ENCODE measurements at places on chromosomes 6 and 20. TPM values are rescaled to one million over a fixed set of nuclear protein-coding genes. Genes with fewer than 3 reads are reported as not detected.

The C6orf163 gene
- 0.20 TPM for total RNA-seq

The CRIP3 gene
- total RNA-seq, result 0.27 TPM

The LSM2 gene
- total RNA-seq, result 56.3 TPM

The MLIP gene
- not detected for total RNA-seq

The CDH4 gene
- 6.0 TPM for total RNA-seq

The VGLL2 gene
- not detected for total RNA-seq

The CYP24A1 gene
- 76.0 TPM for total RNA-seq

Data from A549 treated with AZD2906 at 1 μM for 4 hours (cell line).